ENCODE measurements at places on chromosomes 4 and X.

GRCh38 chr4:79854856-79855502, 218.1 kb downstream of the ANTXR2 start:
- no peak for DNase-seq

- no peak for DNase-seq
Measured at GRCh38 chr4:180557348-180557747, 1685.9 kb upstream of the TENM3 start.

DNA sequence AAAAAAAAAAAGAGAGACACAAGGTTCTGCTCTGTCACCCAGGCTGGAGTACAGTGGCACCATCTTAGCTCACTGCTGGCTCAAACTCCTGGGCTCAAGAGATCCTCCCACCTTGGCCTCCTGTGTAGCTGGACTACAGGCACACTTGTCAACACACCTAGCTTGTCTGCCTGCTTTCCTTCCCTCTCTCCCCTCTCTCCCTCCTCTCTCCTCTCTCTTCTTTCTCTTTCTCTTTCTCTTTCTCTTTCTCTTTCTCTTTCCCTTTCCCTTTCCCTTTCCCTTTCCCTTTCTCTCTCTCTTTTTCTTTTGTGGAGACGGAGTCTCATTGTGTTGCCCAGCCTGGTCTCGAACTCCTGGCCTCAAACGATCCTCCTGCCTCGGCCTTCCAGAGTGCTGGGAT, 132.1 kb downstream of the DIPK2B start:
- DNase-seq: no peak

- DNase-seq: no peak
Measured at GRCh38 chr4:147518086-147518485, 37.2 kb downstream of the EDNRA start.

DNA sequence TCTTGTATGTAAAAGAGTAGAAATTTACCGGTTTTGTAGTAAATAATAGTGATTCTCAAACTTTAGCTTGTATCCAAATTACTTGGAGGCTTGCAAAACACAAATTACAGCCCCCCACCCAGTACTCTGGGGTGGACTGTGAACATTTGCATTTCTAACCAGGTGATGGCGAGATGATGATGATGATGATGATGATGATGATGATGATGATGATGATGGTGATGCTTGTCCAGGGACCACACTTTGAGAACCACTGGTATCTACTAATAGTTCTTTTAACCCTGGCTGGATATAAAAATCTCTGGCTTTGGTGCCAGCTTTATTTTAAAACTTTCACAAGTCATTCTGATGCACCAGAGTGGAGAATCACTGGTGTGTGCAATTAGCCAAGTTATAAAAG, 96.3 kb downstream of the MRPL1 start:
- no peak for DNase-seq

- no peak for DNase-seq
Measured at GRCh38 chrX:14546190-14546589, 16.9 kb downstream of the GLRA2 start.

DNA sequence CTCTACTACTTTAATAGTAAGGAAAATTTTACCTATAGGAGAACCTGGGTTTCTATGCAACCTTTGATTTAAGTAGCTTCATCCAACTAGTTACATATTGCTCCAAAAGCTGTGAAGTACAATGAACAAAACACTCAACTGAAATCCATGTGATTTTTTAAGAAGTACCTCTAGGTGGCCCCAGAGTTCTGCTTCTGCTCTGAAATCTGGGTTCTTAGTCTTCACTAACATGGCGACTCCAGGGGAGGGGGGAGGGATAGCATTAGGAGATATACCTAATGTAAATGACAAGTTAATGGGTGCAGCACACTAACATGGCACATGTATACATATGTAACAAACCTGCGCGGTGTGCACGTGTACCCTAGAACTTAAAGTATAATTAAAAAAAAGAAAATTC, 73.4 kb upstream of the MAGEB2 start:
- DNase-seq: no peak

GRCh38 chrX:7027071-7027470, 120.4 kb upstream of the STS start:
- DNase-seq: no peak

DNA sequence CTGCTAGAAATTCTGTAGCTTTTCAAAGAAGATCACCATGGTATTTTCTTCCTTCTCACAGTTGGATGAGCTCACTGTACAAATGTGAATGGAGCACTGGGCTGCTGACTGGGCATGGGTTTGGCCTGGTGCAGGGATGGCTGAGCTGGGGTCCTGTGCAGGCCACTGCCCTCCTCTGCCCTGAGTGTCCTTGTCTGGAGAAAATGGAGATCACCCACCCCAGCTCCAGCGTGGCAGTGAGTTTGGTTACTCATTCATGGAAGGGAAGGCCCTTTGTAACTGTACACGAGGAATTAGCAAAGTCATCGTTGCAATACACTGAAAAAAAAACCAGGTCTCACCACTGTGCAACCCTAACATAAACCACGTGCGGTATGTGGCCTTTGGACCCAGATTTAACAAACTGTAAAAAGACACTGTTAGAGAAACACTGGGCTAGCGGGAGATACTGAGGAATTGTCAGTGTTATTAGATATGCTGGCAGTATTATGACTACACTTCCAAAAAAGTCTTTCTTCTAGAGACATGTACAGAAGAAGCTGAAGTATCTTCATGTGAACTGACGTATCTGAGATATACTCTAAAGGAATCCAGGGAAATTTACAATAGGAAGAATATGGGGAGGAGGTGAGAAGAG, 16.1 kb upstream of the TBC1D14 start:
- no peak for DNase-seq

DNA sequence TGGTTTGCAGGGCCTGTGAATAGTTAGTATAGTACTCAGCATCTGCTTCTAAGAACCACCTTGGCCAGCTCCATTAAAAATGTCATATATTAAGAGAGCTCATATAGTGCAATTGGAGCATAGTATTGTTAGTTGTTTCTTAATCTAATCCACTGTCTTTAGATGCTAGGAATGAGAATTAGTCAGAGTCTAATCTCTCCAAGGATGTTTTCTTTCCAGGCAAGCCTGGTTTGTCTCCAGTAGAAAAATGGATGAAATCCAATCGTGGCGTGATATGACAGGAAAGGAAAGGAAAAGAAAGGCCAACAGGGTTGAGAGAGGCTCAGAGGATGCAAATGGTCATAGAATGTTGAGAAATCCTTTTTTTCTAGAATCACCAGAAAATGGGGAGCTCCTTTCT, 15.0 kb upstream of the TMEM164 start:
- no peak for DNase-seq

DNA sequence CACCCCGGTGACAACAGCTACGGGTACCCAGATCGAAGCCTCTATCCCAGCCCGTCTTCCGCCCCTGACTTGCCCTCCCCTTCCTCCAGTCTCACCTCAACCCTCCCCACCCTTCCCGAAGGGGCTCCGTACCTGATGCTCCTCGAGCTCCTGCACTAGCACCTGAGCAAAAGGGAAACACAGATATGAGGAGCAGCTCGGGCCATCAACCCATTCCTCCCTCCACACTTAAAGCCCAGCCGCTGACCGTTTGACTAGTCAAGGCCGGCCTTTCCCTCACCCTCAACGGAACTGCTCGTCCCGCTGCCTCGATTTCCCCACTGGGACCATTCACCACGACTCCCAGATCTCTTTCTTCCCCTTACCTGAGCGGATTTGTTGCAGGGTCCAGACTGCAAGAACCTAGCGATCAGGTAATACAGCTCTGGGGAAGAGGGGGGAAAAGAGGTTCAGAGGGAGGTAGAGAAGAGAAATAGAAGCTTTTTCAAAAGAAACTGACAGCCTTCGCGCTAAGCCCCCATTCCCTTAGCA, 731 bp downstream of the BRWD3 start:
- no peak for DNase-seq

DNA sequence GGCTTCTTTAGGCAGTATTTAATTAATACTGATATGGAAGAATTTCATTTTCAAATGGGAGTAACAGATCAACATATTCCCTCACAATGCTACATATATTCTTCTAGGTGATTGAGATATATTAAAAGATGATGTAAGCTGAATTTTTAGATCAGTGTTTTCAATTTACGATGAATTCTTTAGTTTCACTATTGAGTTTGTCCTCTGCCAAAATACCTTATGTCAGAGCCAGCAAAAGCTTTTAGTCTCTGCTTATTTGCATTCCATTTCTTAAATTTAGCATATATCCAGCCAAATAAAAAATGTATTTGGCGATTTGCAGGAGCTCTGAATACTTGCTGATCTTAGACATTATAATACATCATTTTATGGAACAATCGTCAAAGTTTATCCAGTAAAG, 144.3 kb downstream of the MOSPD2 start:
- DNase-seq: no peak

DNA sequence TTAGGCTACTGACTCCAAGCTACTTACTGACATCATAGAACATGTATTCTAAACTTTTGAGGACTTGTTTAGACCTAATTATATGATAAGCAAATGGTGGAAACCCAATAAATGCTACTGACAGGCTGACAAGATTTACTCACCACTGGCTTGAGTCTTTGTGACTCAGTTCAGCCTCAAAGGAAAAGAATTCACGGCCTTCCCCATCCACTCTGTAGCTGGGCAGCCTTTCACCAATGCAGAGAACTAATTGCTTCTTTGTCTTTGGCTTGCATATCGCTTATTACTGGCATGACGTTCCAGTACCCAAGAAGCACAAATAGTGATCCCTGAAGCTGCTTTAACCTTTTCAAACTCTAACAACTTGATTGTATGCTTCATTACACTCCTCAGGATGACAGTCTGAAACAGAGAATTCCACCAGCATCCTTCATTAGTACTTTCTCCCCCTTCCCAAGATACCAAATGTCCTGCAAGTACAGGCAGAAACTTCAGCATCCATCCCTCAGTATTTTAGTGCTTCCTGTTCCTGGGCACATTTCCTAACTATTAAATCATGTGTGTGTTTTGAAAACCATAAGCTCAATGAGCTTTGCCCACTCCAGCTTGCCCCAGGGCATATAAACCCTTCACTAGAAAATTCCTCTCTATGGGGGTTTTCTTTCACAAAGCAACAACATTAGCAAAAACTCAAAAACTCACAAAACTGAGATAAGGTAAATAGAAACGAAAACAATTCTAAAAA, 298.1 kb upstream of the SLC7A11 start:
- no peak for DNase-seq

- DNase-seq: no peak
Measured at GRCh38 chr4:63788271-63788670, 621.0 kb downstream of the TECRL start.

- DNase-seq: no peak
Measured at GRCh38 chrX:153379508-153379907, 21.6 kb downstream of the PNMA6E start.

GRCh38 chrX:80810365-80810978, 795 bp upstream of the BRWD3 start:
- no peak for DNase-seq

- DNase-seq: no peak
Measured at GRCh38 chr4:181127171-181127570, 1116.0 kb upstream of the TENM3 start.

GRCh38 chr4:39446842-39447573, 11.7 kb downstream of the RPL9 start:
- no peak for DNase-seq

DNA sequence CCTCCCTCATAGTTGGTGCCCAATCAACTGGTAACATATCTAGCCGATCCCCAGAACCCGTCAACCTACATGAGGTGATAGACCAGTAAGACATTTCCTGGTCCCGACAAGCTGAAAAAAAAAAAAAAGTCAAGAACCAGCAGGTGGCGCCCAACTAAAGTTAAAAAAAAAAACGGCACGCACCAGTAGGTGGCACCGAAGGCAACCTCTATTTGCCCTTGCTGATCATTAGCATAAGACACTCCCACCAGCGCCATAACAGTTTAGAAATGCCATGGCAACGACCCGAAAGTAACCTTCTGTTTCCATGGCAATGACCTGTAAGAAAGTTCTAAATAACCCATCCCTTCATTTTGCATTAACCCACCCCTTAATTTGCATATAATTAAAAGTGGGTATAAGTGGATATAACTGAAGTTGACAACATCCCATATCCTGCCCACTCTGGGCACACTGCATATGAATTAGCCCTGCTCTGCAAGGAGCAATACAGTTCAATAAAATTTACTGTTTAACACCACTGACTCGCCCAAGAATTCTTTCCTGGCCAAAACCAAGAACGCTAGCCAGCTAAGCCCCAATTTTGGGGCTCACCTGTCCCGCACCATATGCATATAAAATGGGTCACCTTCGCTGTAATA, 83.9 kb upstream of the SPANXB1 start:
- no peak for DNase-seq

GRCh38 chr4:172143605-172144314, 330.6 kb downstream of the GALNTL6 start:
- no peak for DNase-seq

DNA sequence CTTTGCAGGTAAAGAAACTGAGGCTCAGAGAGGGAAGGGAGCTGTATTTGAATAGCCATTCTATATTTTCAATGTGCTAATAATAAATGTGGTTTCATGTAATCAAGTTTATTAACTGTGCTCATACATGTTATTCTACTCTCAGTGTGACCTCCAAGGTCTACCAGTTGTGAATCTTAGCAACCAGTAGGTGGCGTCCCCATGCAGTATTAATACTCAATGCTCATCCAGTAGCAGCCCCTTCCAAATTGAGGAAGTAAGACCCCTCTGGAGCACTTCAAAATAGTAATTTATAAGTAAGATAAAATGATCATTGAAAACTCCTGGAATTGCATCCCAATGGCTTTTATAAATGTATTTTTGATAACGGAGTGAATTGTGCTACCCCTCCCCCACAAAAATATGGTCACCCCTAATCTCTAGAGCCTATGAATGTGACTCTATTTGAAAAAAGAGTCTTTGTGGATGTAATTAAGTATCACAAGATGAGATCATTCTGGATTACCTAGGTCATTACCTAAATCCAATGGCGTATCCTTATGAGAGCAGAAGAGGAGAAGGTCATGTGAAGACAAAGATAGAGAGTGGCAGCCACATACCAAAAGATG, 20.4 kb upstream of the SEPSECS start:
- no peak for DNase-seq

DNA sequence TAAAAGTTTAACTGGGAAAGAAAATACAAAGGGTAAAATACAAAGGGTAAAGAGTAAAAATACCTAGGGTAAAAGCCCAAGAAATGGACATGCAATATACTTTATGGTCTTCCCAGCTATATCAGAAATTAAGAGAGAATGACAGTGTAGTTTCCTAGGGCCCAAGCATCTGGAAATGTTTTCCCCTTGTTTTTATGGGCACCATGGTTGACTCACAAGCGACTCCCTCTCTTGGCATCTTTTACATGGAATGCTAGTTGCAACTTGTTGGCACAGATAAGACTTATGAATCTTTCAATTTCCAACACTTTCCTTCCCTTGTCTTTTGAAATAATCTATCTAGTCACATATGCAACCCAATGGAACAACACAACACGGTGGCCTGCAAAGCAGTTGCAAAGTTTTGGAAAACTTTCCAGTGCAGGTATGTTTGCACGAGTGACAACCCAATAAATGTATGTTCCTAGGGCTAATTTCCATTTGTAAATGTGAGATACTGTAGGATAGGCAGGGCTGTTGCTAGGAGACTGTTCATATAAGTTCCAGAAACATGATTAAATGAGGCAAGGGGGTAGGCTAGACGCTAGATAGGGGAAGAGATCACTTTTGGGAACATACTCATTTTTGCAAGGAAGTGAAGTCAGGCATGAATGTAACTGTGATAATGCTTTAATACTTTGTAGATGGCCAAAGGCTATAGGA, 36.4 kb upstream of the CWH43 start:
- DNase-seq: no peak

GRCh38 chr4:105194328-105195231, 47.9 kb downstream of the TET2 start:
- no peak for DNase-seq
